Thymus (tissue), 14 donors: ENCODE measurements at places on chromosomes 4 and X.

- no peak for DNase-seq
These were observed 147.2 kb downstream of the SPCS3 start for GRCh38 chr4:176467001-176467400.

GRCh38 chr4:83704786-83705185 is 168.9 kb downstream of the GPAT3 start:
- DNase-seq: no peak

DNA sequence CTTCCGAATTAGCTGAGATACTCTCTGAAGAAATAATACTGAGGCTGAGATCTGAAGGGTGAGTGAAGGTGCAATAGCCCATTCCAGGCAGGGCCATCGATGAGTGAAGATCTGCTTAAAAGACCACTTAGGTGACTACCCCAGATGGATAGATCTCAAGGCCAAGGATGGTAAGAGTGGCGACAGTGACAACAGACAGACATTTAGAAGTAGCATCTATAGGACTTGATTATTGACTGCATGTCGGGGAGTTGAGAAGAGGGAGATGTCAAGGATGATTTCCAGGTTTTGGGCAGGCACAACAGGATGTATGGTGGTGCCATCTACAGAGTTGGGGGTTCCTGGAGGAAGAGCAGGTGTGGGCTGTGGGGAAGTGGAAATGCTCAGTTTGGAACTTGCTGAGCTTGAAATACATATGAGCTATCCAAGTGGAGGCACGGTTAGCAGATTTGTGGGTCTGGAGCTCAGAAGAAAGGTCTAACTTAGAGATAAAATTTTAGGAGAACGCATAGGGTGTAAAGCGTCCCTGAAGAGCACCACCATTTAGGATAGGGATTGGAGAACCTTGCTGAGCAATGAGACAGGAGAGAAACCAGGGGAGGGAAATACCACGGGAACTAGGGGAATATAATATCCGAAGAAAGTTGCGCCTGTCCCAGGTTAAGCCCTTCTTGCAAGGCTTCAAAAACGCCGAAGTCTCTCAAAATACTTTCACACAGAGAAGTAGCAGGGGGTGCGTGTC is 688 bp downstream of the UFSP2 start:
- DNase-seq: peak; percentile 10

DNA sequence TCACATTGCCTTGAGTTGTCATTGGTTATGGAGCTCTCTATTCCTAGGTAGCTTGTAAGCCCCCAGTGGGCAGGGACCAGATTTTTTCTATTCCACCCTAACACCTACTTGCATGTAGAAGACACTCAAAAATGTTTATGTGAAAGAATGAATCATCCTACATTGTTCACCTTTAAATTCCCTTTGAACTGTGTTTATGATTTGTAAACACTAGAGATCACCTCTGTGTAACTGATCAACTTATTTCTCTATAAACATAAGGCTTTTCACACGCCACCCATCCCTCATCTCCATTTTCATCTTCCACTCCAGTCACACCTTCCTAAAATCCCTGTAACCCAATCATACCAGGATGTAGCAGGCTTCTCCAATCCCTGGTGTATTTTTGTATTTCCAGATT is 142.6 kb upstream of the LEF1 start:
- DNase-seq: no peak

DNA sequence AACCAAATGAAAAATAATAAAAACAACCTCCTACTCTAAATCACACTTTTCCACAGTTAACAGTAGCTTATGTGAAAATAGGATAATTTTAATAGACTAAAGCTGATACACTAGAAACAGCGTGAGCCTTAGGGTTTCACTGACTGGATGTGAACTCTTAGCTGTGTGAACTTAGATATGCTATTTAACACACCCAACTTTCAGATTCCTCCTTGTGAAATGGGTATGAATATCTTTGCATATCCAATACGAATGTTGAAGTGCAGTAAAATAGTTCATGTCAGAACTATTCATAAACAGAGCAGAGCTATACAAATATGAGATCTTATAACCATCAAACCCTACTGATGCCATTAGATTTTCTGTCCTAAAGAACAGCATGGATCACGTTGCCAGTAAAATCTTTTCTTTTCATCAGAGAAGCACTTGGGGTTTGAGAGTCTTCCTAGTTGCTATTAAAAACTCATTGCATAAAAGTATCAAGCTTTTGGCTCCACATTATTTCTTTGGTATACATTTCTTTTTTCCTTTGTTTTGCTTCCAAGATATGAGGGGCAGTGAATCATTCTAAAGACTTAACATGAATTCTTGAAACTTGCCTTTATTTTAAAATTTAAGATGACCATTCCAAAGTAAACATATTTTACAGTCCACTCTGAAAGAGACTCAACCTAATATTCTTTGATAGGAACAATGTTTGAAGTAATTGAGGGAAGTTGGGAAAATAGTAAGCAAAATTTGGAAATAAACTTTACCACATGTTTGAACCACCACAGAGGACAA is 102.4 kb downstream of the CPE start:
- no peak for DNase-seq

GRCh38 chr4:156528216-156528615 is 443.4 kb downstream of the PDGFC start:
- DNase-seq: no peak
